ENCODE measurements at places on chromosomes 7 and 10.
A peak's percentile ranks its signal among the peaks of the same experiment; 100 is the strongest.

GRCh38 chr7:94160719-94161435 lies 156.7 kb upstream of the BET1 start:
- peak; percentile 8 for DNase-seq

DNA sequence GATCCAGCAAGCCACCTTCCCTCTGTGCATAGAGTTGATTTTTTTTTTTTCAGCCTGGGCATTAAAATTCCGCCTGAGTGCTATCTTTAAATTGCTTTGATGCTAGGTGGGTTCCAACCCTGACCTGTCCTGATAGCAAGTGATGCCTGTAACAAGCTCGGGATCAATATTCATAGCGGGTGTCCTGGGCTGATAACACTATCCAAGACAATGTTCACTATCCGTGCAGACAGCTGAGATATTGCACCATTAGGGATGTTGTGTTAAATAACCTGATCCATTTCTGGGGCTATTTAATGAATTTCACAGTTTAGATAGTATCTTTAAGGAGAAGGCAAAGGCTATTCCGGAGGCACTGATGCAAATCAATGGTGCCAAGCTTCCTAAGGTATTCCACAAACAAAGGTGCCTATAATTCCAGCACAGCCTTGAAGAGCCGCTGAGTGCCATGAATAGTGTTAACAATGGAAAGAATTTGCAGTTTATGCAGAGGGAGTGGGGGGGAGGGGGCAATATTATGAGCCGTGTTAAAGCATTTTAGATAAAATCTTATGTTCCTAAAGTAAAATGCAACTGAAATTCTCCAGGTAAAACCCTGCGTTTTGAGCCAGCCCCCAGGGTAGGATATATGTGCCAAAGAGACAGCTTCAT lies 4.2 kb upstream of the NKX1-2 start:
- no peak for DNase-seq

- DNase-seq = no peak
Measured at GRCh38 chr7:23410446-23411183, 59.7 kb downstream of the IGF2BP3 start.

DNA sequence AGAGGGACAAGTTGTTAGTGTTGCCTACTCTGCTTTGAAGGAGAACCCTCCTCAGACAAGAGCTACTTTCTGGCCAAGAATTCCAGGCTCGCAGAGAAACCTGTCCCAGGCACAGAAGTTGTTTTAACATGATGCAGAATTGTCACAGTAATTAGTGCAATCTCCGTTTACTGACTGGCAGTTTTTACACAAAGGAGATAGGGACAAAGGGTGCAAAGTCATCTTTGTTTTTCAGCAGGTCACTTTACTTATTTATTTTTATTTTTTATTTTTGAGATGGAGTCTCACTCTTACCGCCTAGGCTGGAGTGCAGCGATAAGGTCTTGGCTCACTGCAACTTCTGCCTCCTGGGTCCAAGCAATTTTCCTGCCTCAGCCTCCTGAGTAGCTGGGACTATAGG lies 12.3 kb downstream of the TCF7L2 start:
- DNase-seq = no peak

- no peak for DNase-seq
Measured at GRCh38 chr10:18759575-18759974, 100.3 kb downstream of the ARL5B start.

- no peak for DNase-seq
Measured at GRCh38 chr10:131230641-131231322, 80.7 kb downstream of the TCERG1L start.

DNA sequence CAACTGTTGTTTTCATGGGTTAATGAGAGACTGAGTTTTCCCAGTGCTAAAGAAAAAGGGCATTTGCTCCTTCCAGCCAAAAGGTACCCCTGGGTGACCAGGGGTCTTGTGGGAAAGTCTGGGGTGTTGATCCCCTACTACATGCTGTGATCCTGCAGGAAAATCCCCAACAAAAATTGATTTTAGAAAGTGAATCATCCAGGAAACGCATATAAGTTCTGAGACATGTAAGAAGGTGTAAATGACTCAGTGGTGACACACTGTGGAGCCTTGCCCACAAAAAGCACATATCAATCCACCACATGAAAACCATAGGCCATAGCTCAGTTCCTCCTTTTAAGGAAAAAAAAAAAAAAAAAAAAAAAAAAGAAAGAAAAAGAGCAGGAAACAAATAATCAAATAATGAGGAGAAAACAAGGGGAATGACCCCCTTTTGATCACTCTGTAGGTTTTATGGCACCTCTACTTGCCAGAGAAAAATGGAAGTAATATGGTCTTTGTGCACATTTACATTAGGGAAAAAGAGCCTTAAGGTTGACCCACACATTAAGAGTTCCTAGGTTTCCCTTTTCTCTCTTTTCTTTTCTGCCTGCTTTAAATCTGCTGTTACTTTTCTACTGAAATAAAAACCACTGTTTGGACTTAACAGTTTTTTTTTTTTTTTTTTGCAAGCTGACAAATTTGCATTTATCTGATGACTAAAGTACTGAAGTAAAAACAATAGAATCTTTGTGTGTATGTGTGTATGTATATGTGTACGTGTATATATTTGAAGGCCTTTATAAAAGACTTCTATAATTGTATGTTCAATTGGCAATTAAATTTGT lies 386.0 kb downstream of the KIF20B start:
- no peak for DNase-seq

DNA sequence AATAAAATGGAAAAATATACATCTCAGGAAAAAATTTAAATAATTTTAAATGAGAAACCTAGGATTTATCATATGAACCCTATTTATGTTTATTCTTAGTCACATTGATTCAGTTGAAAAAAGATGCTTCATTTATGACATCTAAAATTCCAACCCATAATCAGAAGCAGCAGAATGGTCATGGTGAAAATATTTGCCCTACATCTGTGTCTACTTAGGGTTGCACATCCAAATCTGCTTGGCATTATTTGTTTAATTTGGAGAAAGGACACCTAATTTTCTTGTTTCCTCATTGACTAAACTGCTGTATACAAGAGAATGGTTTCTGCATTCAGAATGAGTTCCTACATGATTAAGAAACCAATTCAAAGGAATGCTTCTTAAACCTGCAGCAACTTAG lies 72.9 kb upstream of the SKAP2 start:
- DNase-seq = no peak

- DNase-seq = no peak
Measured at GRCh38 chr10:83592337-83592935, 546.9 kb upstream of the GHITM start.

GRCh38 chr7:26428571-26428970 lies 136.9 kb downstream of the SNX10 start:
- no peak for DNase-seq

DNA sequence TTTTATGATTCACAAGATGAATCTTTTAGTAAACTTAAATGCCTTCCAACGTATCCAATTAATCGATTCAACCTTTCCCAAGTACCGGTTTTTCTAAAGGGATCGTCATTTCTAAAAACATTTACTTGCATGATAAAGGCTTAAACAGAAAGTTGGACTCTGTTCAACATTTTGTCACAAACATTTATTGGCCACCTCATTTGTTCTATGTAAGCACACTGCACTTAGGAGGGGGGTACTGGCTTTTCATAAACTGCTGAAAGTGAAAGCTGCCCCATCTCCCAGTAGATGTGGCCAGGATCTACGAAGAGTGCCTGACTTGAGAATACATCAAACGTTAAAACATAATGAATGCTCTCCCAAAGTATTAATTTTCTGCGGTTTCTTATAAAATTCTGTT lies 37.3 kb upstream of the LAMB4 start:
- no peak for DNase-seq

DNA sequence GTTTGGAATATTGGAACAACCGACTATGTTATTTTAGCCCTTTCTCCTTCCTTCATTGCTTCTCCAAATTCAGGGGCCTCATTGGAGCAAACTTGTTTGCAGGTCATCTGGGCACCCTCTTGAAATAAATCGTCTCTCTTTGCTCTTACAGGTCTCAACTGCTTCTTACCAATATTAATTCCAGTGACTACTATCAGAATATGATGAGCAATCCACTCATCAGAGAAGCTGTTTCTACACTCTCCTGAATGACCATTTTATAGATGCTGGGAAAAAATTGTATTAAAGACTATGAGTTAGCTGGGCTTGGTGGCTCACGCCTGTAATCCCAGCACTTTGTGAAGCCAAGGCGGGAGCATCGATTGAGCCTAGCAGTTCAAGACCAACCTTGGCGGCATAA lies 12.5 kb upstream of the HNRNPF start:
- no peak for DNase-seq

DNA sequence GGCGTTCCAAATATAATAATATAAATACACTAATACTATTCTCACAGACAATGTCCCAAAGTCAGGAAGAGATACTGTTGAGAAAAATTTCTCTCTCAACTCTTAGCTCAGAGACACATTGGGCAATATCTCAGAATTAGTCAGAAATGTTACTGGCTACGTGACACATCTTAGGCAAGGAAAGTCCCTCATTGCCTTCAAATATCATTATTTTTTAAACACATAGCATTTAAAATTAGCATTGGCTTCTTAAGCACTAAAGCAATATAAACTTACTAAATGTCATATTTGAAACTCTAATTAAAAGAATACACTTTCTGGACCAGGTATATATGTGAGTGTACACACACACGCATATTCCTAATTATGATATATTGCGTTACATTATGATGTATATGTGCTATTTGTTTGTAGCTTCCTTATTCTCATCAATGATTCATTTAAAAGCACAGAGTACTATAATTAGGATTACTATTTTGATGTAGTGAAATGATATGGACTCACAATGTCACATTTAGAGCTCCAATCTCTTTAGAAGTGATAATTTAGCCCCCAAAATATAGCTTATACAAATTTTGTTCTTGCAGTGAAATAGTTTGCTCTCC lies 255.8 kb downstream of the TWIST1 start:
- DNase-seq = no peak

DNA sequence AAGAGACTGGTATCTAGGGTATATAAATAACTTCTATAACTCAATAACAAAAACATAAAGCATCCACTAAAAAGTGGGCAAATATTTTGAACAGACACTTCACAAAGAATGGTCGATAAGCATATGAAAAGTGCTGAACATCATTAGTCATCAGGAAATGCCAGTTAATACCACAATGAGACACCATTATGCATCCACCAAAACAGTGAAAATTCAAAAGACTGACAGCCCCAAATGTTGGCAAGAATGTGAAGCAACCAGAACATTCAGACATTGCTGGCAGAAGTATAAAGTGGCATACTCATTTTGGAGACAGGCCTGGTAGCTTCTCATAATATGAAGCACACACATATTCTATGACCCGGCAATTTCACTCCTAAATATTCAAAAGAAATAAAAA lies 26.5 kb upstream of the GSAP start:
- DNase-seq = no peak

All from globus pallidus (tissue), 1 donor.